ENCODE measurements at places on chromosomes 6 and 20.

DNA sequence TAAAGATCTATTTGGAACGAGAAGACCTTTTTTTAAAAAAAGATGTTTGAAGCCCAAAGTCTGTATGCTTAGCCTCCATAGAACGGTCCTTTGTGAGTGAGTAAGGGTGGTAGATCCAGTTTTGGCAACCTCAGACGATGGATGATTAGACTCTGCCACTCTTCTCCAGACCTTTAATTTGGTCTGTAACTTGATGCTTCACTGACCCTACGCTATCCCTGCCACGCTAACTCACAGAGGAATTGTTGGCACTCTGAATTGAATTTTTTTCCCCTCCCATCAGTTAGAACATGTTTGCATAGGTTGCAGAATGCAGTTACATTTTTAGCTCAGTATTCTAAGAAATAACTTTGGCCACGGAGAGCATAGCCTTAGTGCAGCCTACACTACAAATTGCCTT, 15.8 kb upstream of the DEK start:
- no peak for DNase-seq

GRCh38 chr20:967796-968742, 34.0 kb downstream of the RSPO4 start:
- DNase-seq = peak; percentile 69

DNA sequence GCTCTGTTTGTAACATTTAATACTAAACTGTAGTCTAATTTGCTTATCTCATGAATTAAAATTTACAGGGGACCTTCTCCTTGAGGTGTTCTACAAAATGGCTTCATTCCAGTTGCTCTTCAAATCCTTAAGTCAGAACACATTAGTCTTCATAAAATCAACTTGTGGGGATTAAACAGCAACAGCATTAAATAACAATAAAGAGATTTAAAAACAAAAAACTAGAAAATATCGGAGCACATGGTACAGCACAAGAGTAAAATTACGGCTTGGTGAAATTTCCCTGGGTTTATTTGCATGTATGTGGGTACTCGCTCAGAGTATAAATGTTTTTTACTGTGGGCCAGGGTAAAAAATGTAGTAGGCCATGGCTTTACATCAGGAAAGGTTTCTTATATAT, 12.0 kb downstream of the RRAGD start:
- no peak for DNase-seq

DNA sequence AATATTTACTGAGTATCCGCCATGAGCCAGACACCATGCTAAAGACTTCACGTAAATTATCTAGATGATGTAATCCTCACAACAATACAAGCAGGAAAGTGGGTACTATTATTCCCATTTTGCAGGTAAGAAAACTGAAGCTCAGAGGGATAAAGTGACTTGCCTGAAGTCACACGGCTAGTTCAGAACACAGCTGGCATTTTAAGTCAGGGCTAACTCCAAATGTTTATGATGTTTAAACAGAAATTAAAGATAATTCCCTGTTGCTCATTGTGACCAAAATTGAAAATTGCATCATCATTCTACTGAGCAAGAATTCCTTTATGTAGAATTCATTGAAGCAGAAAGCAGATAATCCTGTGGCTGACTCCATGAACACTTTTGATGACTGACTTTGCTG, 71.3 kb upstream of the STXBP5 start:
- DNase-seq = no peak

GRCh38 chr6:70684794-70685493, 17.3 kb downstream of the SMAP1 start:
- peak; percentile 32 for DNase-seq

DNA sequence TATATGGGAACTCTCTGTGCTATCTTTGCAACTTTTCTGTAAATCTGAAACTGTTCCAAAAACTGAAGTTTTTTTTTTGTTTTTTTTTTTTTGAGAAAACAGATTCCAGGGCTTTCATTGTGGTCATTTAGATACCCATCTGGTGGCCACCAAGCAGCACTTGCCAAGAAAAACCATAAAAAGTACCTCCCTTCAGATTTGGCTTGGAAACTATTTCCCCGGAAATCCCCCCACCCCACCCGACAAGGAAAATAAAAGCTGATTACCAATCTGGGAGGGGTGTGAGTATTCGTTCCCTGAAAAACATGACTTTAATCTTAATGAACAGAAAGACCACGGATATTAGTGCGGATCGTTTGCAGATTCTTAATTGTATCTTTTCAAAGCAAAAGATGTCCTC, 1.9 kb downstream of the NFATC2 start:
- DNase-seq = no peak

GRCh38 chr20:36434383-36434782, 106.9 kb upstream of the MYL9 start:
- peak; percentile 35 for DNase-seq

DNA sequence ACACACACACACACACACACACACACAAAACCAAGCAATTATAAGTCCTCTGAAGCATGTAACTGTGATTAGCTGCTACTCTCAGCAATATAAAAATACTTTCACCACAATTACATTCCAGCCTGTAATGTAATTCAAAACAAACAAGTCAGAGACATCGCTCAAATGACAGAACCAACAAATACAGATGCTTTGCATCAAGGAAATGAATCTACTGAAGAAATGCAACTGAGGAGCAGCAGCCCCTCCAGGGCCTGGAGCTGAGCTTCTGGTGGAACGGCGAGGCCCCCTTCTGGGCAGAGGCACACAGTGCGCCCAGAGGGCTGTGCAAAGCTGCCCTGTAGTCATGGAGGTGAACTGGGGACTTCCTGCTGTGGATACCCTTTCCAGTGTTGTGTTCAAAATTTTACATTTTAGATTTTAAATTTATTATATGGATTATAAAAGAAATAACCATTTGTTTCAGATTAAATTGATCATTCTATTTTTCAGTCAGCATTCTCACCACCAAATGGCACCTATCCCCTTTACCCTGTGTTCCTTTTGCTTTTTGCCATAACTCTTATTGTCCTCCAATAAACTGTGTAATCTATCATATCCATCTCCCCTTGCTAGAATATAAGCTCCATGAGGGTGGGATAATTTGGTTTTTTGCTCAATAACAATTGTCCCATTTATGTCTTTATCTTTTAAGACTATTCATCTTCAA, 23.2 kb downstream of the ADAT2 start:
- peak; percentile 79 for DNase-seq

- DNase-seq = no peak
Measured at GRCh38 chr6:5034736-5035135, 30.9 kb upstream of the RPP40 start.

DNA sequence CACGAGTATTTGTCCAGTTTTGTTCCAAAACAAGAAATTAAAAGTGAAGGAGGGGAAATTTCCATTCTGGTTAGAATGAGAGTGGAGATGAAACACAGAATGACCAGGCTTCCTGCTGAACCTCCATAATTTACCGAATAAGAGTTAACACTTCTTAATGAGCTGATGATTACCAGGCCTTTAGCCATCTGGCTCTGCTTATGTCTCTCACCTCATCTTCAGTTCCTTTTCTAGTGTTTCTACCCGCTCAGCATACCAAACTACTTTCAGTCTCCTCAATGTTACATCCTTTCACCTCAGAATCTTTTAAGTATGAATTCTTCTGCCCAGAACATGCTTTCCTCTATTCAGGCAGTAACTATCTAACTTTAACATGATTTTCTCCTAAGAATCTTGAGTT, 209.0 kb upstream of the RSPO3 start:
- DNase-seq = peak; percentile 62

DNA sequence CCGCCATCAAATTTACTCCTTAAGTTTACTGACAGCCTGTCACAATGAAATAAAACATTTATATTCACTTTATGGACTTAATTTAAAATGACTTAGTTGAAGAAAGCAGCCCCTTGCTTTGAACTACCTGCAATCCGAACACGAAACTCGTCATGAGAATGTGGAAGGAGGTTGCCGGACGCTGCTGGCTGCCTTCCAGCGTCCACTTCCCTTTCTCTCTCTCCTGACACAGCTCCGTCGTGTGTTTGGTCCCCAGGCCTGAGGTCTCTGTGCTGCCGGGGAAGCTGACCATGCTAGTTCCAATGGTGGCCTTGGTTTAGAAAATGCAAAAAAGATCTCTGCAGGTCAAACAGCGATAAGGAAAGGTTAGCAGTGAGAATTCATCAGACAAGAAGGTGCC, 519.7 kb downstream of the CDH26 start:
- no peak for DNase-seq

- no peak for DNase-seq
Measured at GRCh38 chr20:22583773-22584521, 425 bp downstream of the FOXA2 start.

DNA sequence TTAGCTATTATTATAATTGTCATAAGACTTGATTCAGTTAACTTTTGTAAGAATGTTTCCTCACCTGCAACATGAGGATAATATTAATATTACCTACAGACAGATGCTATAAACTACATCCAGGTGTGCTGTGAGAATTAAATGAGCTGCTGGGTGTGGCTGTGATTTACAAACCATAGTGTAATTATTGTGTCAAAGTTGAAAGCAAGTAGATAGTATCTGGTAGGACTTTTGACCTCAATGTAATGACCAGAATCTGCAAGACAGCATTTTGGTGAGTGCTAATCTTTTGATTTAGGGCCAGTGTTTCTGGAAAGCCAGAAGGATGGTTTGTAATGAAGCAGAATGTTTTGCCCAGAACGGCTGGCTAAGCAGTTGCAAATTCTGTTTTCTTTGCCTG, 162.5 kb downstream of the TRMT11 start:
- no peak for DNase-seq

- DNase-seq = no peak
Measured at GRCh38 chr6:46255528-46255927, 84.7 kb upstream of the ENPP5 start.

DNA sequence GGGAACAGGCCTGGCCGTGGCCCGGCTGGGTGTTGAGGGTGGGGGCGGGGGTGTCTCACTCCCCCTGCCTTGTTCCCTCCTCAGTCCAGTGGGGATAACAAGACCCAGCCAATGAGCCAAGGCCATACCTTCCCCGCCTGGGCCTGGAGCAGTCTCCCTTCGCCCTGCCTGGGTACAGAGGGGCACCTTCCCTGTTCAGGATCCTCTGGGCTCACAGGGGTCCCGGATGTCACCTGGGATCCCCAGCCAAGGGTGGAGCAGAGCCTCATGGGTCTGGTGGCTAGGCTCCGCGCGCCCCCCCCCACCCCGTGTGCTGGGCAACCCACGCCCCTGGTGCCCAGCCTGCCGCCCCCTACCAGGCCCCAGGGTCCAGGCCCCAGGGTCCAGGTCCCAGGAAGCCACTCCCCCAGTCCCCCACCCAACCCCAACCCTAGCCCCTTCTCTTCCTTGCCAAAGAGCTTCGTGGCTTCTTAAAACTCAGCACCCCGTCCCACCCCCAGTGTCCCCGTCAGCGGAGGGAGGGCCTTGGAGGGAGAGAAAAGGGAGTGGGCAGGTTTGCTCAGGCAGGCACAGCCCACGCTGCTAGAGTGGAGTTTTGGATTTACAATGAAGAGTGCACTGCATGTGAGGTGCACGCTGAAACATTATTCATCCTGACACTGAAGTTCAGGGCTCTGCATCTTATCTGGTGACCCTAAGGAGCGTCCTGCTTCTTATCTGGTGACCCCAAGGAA, 11.8 kb downstream of the HRH3 start:
- DNase-seq = no peak

- no peak for DNase-seq
Measured at GRCh38 chr6:130814506-130814905, 12.7 kb upstream of the SMLR1 start.

DNA sequence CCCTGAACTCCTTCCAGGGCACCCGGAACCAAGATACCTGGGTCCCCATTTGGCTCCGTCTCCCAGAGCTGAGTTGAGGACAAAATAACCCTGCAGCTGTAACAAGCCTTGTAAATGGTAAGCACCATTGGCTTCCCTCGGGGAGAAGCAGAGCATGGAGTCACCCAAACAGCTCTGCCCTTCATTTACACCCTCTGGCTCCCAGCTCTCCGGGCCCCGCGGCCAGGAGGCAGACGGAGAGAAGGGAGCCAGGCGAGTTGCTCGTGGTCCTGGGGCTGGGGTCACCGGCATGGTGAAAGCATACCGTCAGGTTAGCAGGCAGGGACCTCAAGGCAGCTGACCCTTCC, 2.1 kb downstream of the TFEB start:
- no peak for DNase-seq

GRCh38 chr6:84774157-84774984, 10.0 kb upstream of the TBX18 start:
- DNase-seq = peak; percentile 40

- DNase-seq = no peak
Measured at GRCh38 chr6:154218301-154218700, 138.3 kb downstream of the IPCEF1 start.

DNA sequence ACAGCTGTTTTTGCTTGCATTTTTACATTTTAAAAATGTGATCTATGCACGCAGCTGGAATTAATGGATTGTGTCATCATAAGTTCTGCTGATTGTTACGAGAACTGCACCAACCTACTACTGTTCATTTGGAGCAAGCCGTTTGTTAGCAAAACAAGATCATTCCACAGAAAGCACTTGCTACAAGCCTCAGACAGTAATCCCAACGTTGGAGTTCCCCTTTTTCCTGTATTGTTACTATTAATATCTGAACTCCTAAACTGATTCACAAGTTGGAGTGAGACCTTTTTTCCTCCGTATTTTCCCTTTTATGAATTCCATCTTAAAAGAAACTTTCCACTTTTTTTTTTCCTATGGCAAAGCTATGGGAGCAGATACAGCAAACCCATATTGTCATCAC, 3.5 kb downstream of the TENT5A start:
- no peak for DNase-seq

GRCh38 chr6:92369309-92369708, 1050.0 kb downstream of the EPHA7 start:
- no peak for DNase-seq

- DNase-seq = no peak
Measured at GRCh38 chr6:7921632-7922092, 11.1 kb upstream of the TXNDC5 start.

DNA sequence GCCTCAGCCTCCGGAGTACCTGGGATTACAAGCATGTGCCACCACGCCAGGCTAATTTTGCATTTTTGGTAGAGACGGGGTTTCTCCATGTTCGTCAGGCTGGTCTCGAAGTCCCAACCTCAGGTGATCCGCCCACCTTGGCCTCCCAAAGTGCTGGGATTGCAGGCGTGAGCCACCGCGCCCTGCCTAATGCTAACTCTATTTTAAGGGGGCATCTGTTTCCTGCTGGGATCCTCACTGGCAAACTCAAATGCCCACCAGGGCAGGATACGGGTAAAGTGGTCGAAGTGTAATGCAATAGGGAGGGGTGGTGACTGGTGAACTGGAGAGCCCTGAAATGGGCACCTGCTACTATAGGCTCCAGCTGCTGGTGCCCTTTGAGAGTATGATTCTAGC, 131.9 kb upstream of the ZNF217 start:
- no peak for DNase-seq

- no peak for DNase-seq
Measured at GRCh38 chr20:2745936-2746635, 53.5 kb downstream of the EBF4 start.

GRCh38 chr6:11058406-11058805, 14.3 kb upstream of the ELOVL2 start:
- DNase-seq = no peak

GRCh38 chr6:38239719-38240451, 399.8 kb downstream of the BTBD9 start:
- DNase-seq = peak; percentile 70

Measured in NCI-H82 (cell line).